SJSA1 (cell line): ENCODE measurements at places on chromosomes 16 and 17. TPM values are rescaled to one million over a fixed set of nuclear protein-coding genes. Genes with fewer than 3 reads are reported as not detected.
A peak's percentile ranks its signal among the peaks of the same experiment; 100 is the strongest.

DNA sequence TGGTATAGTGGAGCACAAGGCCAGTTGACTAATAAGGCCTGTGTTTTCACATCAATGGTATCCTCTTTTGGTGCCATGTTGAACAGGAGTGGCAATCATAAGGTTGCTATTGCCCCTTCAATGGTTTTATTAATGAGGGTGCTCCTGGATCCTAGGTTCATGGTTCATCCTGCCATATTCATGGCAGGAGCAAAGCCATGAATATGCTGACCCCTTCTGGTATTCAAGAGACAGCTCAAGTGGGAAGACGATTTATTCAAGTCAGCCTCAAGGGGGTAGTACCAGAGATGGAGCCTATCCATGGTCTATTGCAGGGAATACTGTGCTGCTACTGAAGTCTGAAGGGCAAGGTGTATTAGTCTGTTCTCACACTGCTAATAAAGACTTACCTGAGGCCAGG is 2.6 kb downstream of the ABCA9 start:
- no peak for DNase-seq

Gene NXN
- total RNA-seq: 48.4 and 56.6 TPM in 2 replicates

GRCh38 chr16:79988721-79989220 is 388.2 kb upstream of the MAF start:
- no peak for DNase-seq

GRCh38 chr17:5840811-5841446 is 229.2 kb upstream of the WSCD1 start:
- no peak for DNase-seq

- DNase-seq: no peak
Observed at GRCh38 chr16:8863594-8864424, 5.0 kb downstream of the CARHSP1 start.

- no peak for DNase-seq
Observed at GRCh38 chr17:17933775-17934174, 38.4 kb downstream of the TOM1L2 start.

GRCh38 chr16:65235339-65236177 is 113.7 kb upstream of the CDH11 start:
- DNase-seq: no peak

DNA sequence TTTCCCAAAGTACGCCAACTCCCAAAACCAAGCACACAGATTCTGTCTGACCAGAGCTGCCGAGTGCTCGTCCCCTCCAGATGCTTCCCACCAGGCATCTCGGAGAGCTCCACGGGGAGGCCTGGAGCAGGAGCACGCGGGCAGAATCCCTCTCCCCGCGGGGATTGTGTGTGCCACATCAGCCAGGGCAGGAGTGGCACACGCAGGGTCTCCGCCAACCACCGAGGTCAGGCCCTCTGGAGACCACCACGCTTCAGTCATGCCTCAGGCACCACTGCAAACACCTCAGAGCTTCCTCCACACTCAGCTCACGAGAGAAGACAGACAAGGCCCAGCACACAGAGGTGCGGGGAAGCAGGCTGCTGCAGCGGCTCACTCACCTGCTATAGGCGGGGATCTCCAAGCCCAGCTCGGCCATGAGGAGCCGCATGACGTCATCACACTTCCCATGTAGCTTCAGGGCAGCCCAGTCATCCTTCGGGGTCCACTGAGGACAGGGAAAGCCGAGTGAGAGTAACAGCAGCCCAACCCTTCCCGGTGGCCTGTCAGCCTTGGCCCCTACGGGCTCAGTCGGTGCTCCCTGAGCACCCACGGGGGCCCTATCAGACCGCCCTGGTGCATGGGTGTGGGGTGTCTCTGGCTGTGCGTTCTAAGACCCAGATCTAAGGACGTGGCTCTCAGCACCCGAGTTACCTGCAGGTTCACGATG is 2.3 kb upstream of the PCYT2 start:
- DNase-seq: no peak

DNA sequence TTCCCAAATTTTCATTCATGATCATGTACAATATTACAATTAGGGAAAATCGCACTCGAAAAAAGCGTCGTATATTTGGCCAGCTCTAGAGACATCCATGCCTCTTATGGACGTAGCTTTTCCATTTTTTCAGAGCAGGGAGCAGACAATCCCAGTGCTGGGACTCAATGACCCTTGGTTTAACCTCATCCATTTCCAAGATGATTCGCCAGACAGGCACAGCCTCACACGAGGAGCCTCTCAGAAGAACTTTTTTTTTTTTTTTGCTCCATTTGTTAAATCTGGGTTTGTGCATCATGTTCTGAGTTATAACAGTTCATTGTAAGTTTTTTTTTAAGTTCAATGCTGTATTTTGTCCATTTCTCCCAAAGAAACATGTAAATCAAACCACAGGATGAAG is 92.1 kb downstream of the ZDHHC7 start:
- DNase-seq: no peak

DNA sequence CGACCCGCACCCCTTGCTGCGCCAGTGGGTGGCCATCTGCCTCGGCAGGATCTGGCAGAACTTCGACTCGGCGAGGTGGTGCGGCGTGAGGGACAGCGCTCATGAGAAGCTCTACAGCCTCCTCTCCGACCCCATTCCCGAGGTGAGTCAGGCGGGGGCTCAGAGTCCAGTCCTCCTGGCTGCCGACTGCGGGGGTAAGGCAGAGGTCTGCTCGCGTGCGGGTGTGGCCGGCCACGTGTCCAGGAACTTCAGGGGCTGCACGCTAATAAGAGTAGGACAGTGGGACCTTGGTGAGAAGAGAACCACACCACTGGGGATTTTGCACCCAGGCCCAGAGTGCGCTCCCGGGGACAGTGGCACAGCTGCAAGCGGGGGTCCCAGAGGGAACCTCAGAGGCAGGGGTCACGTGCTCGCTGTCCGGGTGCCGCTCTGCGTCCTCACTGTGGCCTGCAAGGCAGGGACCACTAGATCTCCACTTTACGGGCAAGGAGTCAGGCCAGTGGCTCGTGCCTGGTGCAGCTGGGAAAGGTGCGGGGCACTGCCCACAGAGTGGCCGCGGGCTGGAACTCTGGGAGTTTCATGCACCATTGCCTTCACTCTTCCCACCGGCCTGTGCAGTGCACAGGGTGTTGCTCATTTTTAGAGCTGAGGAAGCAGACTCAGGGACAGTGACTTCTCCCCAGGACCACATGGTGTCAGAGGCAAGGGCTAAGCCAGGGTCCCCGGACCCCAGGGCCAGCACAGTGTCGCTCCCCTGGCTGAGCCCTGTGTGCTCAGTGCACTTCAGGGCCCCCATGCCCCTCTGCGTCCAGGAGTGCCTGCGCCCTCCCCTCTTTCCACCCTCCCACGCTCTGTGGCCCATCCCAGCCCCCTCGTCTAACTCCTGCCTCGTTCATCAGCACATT is 107.6 kb upstream of the CHMP6 start:
- peak; percentile 46 for DNase-seq

DNA sequence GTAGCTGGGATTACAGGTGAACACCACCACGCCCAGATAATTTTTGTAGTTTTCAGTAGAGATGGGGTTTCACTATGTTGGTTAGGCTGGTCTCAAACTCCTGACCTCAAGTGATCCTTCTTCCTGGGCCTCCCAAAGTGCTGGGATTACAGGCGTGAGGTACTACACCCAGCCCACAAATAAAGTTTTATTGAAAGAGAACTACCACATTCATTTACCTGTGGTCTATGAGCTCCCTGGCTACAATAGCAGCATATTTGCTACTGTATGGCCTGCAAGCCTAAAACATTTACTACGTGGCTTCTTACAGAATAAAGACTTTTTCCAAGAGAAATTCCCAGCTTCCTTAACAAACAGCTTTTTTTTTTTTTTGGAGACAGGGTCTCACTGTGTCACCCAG is 3.4 kb downstream of the METTL9 start:
- no peak for DNase-seq

Gene GPRC5C
- total RNA-seq: 46.5 and 48.4 TPM in 2 replicates

Gene PIRT
- total RNA-seq: not detected in 2 replicates

Gene RGS11
- total RNA-seq: not detected in 2 replicates

Gene HSD17B2
- 2.0 TPM in 1 of 2 replicates, not detected in the other for total RNA-seq

Gene GAS2L2
- not detected in 2 replicates for total RNA-seq

- no peak for DNase-seq
Observed at GRCh38 chr16:30551781-30552180, 6.4 kb downstream of the ZNF764 start.

GRCh38 chr16:88407807-88408206 is 25.0 kb downstream of the ZNF469 start:
- DNase-seq: no peak

- no peak for DNase-seq
Observed at GRCh38 chr17:2251098-2251497, 52.5 kb downstream of the SMG6 start.

DNA sequence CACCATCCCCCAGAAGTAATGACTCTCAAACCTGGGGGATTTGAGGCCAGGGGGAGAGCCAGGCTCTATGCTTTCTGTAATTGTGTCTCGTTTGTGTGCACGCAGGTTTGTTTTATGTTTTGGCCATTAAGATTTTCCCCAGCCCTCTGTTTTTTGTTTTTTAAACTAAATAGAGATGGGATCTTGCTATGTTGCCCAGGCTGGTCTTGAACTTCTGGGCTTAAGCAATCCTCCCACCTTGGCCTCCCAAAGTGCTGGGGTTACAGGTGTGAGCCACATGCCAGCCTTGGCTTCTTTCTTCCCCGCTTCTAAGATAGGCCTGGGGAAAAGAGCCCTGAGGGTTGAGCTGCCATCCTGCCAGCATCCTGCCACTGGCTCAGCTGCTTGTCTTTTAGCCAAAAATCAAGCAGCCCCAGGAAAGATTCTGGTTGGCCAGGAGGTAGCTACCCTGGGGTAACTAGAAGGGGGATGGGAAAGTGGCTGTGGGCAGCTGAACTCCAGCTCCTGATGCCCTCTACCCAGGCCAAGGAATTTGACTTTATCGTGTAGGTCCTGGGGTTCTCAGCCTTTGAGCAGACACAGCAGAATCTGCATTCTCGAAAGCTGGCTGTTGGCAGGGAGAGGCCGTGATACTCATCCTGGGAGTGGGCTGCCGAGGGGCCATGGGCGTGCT is 18.4 kb downstream of the KDM8 start:
- DNase-seq: no peak
